Amygdala (tissue), 56 donors: ENCODE measurements at places on chromosomes 3 and 15.

- DNase-seq, result no peak
Observed at GRCh38 chr15:60803059-60803458, 324.1 kb upstream of the ICE2 start.

- DNase-seq, result no peak
Observed at GRCh38 chr15:33454346-33454745, 143.6 kb downstream of the RYR3 start.

DNA sequence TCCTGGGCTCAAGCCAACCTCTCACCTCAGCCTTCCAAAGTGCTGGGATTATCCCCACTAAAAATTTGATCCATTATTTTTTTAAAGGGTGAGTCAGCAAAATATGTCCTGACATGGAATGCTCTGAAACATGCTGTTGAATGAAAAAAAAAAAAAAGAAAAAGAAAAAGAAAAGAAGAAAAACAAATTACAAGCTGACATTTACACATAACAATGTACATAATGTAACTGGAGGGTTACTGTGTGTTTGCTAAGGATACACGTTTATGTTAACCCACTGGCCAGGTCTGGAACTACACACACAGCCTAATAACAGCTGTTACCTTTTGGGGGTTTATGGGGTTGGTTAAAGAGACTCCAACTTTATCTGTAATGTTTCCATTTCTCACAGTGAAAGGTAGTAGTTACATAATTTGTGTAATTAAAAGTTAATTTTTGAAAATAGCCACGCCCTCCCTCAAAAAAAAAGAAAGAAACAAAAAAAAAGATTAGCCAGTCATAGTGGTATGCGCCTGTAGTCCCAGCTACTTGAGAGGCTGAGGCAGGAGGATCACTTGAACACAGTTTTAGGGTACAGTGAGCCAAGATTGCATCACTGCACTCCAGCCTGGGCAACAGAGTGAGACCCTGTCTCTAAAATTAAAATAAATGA, 3.1 kb upstream of the MESP2 start:
- no peak for DNase-seq

GRCh38 chr3:165355316-165355715, 159.1 kb upstream of the SLITRK3 start:
- no peak for DNase-seq

GRCh38 chr3:127632035-127632820, 3.2 kb downstream of the PODXL2 start:
- DNase-seq, result no peak

- no peak for DNase-seq
Observed at GRCh38 chr3:85007195-85008094, 48.7 kb downstream of the CADM2 start.

- DNase-seq, result no peak
Observed at GRCh38 chr3:63975723-63976122, 47.6 kb downstream of the PSMD6 start.

GRCh38 chr15:77361456-77361855, 58.4 kb downstream of the PEAK1 start:
- DNase-seq, result no peak

- no peak for DNase-seq
Observed at GRCh38 chr3:45776611-45777010, 19.7 kb downstream of the SLC6A20 start.

- DNase-seq, result no peak
Observed at GRCh38 chr3:136658946-136659682, 93.1 kb downstream of the STAG1 start.

GRCh38 chr15:40746916-40747418, 8.1 kb downstream of the RMDN3 start:
- DNase-seq, result no peak

DNA sequence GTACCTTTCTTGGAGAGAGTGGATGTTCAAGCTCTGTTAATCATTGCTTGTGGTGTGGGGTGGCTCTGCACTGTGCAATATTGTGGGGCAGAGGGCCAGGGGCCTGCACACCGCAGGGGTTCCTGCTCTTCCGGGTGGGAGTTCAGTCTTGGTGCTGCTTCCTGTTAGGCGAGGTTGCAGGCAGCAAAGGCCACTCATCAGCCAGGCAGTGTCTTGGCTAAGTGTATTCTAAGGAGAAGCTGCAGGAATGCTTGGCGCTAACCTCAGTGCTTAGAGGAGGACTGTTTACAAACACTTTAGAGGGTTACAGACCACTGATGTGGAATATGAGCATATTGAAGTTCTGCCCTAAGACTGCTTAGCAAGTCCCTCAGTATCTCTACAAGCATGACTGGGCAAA, 81.7 kb downstream of the CEP63 start:
- DNase-seq, result no peak

DNA sequence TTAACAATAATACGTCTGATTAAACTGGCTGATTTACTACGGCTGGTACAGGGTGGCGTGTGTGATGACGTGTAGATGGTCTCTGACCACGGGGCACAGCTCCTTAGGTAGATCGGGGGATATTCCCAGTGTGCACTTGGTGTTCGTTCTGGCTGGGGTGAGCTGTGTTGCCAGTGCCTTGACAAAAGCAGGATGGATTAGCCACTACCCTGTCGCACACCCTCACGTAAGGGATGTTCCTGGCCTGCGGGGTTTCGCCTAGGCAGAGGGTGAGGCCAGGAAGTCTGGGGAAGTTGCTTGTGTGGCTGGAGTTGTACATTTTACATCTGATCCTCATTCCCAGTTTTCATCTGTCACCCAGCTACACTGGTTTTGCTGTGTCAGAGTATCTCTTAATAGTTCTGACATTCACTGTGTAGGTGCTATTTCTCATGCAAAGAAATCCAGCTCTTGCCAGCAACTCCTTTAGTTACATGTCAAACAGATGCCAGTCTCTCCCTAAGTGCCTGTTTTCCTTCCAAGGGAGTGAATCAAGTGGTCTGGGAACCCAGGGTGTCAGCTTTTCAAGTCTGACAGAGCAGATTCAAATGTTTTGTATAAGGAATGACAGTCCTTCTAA, 66.1 kb upstream of the CCR4 start:
- no peak for DNase-seq

GRCh38 chr15:77224352-77224751, 153.4 kb upstream of the TSPAN3 start:
- DNase-seq, result no peak

DNA sequence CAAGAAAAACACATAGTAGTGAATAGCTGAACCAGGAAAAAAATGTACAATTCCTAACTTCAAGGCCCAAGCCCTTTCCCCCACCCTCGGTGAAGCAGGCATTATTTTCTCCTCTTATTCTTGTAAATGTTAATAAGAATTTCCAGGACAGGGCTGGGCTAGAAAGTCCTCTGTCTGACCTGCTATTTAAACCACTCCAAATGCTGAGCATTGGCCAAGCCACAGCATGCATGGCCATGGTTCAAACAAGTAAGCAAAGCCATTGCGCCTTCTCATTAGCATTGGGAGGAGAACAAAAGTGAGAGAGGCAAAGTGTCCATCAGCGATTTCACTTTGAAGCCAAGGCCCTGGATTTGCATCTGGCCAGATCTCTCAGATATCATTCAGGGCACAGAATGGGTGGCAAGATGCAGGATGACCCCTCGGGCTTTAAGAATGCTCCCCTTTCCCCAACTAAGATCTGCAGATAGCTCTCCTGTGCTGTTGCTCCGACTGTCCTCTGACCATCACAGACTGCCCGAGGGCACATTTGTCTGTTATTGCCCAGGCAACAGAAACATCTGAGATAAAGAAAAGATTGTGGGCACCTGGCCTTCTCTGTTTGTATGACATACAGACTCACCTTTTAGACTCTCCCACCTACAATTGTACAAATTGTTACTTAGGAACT, 46.3 kb downstream of the CEMIP start:
- no peak for DNase-seq

DNA sequence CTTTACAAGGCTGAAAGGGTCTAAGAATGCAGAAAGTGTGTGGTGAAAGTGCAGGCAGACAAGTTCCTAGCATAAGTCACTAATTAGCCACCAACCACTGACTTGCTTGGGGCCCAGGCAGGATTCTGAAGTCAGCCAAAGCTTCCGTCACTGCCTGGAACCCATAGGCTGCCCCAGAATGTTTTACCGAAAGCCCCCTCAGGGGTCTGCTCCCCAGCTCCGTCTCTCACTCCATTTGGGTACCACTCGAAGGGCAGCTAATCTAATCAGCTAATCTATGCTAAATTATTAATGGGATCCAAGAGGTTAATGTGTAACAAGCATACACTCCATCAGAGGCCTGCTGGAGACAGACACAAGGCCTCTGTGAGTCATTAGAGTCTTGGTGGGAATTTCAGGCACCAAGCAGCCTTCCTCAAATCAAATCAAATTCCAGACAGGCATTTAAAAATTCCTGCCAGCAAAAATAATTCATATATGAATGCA, 13.2 kb downstream of the ADAMTS9 start:
- no peak for DNase-seq

- no peak for DNase-seq
Observed at GRCh38 chr15:80309769-80310384, 57.9 kb upstream of the CTXND1 start.

- DNase-seq, result no peak
Observed at GRCh38 chr3:23710555-23710954, 95.2 kb upstream of the UBE2E1 start.

DNA sequence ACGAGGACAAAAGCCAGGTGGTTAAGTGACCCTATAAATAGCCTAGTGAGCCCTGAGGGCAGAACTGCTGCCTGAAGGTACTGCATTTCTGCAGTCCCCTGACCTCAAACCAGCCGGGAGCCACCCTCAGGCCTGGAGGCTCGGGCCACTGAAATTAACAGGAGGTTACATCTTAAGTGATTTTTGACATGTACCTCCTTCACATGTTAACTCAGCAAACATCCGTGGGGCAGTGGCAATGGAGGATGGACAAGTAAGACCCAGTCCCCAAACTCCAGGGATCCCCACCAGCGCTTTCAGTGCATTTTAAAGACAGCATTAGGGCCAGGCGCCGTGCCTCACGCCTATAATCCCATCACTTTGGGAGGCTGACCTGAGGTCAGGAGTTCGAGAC, 26.2 kb downstream of the PSTPIP1 start:
- DNase-seq, result no peak

- no peak for DNase-seq
Observed at GRCh38 chr15:58666957-58667356, 82.5 kb downstream of the ADAM10 start.

DNA sequence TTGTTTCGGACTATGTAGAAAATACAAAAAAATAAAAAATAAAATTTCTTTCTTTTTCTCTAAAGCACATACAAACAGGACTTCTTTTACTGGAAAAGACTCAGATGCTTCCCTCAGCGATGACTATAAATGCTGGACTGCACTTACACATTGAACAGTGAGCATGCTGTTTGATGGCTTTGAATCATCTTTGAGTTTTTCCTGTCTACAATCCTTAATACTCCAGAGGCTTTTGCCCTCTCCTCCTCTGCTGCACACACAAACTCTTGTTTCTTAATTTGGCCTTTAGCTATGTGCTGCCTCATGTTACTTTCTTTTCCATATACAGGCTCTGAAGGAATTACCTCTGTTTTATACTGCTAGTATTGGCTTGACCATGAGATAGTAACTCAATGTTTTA, 575.1 kb downstream of the EPHA3 start:
- no peak for DNase-seq

DNA sequence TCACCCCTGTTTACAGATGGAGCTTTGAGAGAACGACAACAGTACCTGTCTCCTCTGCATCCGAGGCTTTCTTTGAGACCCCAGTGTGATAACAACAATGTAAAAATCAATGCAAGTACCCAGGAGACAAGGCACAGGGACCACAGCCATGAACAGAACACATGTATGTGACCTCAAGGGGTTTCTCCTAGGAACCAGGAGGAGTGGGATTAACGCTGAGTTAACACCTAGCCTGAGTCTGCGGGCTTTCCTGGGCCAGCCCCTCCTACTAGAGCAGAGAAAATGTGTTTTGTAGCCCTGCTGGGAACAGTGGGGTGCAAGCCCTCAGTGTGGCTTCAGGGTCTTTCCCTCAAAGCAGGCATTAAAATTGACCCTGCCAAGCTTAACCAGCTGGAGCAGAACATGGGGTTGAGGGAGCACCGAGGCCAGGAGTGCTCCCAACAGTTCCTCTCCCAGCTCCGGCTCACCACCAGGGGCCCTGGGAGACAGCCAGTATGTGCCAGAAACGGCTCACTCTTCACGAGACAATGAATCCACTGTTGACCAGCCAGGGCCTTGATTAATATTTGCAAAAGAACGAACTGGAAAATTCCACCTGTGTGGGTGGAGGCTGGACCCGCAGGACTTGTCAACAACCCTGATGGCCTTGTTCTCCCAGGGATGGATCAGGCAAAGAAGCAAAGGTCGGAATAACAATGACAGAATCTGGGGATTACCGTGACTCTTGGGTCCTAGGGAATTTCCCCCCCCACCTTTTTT, 3.6 kb downstream of the CHDH start:
- peak; percentile 60 for DNase-seq

DNA sequence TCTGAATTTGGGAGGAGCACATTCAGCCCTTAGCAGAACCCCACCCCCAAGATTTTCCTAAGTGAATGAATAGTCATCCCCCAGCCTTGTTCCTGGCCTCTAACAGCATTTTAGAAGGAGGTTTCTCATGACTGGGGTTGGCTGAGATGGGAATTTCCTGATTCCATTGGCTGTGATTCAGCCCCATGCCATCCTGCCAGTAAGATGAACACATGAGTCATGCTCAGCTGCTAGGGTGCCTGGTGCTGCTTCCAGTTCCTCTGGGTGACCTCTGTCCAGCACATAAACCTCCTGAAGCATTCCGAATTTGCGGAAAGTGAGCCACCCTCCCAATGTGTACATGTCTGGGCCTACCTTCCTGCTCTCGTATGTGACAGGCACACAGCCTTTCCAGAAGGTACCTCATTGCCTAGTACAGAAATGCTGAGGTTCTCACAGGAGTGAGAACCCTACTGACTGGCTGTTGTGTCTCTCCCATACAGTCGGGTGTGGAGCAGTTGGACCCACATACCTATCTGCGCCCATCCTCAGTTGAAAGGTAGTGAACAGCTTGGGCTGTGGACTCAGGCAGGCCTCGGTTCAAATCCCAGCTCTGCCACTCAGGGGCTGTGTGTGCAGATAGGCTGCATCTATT, 91.7 kb downstream of the APBA2 start:
- peak; percentile 79 for DNase-seq

DNA sequence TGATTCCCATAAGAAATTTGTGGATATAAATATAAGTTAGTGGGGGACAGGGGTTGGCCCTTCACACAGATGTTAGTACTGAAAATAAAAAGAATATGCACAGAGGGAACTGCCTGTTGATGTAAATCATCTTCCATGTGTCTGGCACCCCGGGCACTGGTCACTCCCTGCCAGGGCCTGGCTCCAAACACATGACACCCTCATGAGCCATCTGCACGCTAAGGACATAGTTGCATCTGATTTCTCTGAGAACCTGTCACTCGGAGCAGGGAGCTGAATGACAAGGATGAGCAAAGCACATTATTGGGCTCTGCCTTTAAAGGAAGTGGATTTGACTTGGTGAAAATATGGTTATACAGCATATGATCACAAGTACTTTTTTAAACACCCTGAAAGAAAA, 66.2 kb upstream of the TSC22D2 start:
- DNase-seq, result no peak

DNA sequence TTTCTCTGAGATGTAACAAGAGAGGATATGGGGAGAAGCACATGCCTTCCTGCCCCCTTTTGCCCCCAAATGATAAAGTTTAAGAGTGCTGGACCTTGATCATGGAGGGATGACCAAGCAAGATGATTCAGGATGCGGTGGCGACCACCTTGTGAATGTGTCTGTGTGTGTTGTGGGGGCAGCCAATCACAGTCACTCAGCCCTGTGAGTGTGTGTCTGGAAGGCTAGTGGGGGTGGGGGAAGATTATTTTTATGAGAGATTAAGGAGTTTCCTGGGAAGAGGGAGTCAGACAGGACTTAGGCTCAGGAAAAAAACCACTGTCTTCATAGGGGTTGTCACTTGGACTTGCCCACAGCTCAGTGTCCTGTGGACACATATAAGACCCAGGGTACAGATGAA, 57.8 kb upstream of the KY start:
- no peak for DNase-seq

- peak; percentile 19 for DNase-seq
Observed at GRCh38 chr3:184727357-184728009, 15.6 kb upstream of the MAGEF1 start.
